ENCODE measurements at places on chromosomes 7 and 10. TPM values are rescaled to one million over a fixed set of nuclear protein-coding genes. Genes with fewer than 3 reads are reported as not detected.

- DNase-seq: peak; percentile 26
Observed at GRCh38 chr10:132306864-132307751, 642 bp downstream of the STK32C start.

DNA sequence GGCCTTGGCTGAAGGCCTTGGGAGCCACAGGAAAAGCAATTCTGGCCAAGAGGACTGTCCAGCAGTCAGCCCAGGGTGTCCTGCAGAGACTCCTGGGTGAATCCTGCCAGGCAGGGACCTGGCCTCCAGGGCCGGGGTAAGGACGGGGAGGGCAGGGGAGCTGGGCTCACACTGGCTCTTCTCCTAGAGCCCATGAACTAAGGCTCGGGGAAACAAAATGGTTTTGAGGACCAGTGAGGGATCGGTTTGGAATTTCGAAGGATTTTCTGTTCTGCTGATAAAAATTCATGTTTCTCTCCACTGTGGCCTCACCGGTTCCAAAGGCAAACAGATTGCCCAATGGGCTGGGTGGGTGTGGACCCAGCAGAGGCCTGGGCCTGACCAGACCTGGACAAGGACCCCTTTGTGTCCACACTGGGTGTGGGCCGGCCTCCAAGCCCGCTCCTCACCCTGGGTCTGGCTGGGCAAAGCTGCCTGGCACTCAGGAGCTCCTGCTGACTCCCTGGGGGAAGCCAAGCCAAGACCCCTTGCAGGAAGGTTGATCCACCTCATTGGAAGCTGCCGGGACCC, 27.3 kb downstream of the FAM20C start:
- no peak for DNase-seq

DNA sequence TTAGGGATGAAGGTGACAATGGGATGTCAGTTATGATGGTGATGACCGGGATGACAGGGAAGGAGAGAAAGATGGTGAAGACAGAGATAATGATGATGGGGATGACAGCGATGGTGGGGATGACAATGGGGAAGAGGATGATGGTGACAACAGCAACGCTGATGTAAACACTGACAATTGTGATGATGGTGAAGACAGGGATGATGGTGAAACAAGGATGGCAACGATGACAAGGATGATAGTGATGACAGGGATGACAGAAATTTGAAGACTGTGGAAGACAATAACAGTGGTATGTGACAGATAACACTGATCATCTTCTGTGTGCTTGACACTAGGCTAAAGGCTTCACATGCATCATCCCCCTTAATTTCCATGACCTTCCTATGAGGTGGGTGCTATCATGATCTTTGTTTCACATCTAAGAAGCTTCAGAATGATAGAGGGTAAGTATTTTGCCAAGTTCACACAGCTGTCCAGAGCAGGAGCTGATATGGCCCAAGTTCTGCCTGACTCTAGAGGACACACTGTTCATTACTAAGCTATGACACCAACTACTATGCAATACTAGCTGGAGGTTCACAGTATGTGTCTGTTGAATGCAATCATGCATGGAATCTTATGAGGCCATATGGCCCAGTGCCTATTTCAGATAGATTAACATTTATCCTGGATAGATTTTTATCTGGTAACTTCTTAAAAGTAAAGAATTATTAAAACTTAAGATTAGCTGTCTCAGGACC, 105.6 kb downstream of the RNLS start:
- DNase-seq: no peak

GRCh38 chr10:113801569-113801968, 50.1 kb downstream of the PLEKHS1 start:
- no peak for DNase-seq

DNA sequence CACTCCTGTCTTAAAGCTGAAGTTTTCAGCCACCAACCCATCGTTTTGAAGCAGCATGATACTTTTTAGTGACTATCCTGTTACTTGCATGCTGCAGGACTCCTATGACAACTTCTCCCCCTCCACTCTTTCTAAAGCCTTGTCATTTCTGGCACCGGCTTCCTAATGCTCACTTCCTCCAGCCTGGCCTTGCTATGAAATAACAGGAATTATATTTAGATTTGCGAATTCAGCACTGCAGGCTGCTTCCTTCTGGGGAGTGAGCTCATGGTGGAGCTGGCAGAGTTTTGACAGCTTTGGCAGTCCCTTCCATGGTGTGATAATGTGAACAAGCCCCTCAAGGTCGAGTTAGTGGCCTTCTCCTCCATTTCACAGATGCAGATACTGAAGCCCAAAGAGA, 13.4 kb downstream of the BLNK start:
- no peak for DNase-seq

DNA sequence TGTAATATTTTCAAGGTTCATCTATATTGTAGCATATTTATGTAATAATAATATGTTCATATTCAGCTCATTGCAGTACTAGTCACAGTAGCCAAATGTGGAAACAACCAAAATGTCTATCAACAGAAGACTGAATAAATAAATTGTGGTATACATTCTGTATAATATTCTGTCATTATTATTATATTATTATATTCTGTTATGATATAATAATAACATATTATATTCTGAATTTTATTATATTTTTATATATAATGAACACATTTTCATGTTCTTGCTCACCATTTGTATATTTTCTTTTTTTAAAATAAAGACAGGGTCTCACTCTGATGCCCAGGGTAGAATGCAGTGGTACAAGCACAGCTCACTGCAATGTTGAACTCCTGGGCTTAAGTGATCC, 91.2 kb upstream of the STARD3NL start:
- DNase-seq: no peak

DNA sequence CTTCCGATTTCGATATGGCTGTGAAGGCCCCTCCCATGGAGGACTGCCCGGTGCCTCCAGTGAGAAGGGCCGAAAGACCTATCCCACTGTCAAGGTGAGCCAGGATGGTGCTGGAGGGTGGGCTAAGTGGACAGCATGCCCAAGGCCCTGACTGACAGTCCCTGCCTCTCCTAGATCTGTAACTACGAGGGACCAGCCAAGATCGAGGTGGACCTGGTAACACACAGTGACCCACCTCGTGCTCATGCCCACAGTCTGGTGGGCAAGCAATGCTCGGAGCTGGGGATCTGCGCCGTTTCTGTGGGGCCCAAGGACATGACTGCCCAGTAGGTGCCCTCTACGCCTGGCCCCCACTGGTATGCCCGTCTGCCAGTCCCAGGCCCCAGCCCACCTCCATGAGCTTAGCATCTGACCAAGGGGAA, 1.2 kb downstream of the NFKB2 start:
- no peak for DNase-seq

DNA sequence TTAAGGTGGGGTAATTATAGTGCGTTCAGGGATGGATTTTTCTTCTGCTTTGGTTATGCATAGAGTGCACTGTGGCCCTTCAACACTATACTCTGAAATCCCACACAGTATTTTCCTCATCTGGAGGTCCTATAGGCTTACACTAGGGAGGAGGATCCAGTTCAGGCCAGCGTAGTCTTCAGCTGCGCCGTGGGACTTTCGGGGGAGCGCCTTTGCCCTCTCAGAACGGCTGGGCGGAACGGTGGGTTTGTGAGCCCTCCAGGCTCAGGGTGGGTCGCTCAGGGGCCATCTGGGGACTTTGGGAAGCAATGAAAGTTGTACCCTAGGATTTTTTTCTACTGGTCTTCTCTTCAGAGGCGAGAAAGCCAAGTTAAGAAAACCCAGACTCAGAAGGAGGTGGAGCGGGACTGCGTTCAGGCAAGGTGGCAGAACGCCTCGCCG, 652 bp upstream of the VPS26A start:
- DNase-seq: no peak

DNA sequence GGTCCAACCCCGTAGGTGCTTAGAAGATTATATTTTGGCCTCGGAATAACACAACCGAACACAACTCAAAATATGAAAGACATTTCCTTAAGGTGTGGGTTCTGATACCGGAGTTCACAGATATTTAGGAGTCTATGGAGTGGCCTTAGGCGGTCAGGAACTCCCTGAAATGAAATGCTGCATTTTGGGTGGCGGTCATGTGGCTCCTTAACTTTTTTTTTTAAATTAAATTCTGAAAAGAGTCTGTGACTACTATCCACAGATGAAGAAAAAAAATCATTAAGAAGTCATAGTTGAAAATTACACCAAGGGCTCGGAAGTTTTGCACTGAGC, 290.9 kb upstream of the NFE2L3 start:
- DNase-seq: no peak

- no peak for DNase-seq
Observed at GRCh38 chr10:110576220-110576619, 8.7 kb downstream of the SMC3 start.

DNA sequence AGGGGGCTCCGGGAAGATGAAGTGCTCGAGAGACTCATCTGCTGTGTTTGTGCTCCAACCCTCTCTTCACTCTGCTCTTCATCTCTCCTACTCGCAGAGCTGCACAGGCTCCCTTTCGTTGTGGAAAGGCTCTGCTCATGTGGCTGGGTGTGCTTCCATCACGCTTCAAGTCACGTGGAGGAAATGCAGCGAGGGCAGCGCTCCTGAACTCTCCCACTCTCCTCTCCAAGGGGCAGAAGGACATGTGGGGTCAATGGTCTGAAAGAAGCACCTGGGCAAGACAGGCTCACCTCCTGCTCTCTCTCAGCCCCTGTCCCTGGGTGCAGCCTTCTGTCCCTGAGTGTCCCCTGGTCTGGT, 72.6 kb downstream of the USP6NL start:
- DNase-seq: no peak

DNA sequence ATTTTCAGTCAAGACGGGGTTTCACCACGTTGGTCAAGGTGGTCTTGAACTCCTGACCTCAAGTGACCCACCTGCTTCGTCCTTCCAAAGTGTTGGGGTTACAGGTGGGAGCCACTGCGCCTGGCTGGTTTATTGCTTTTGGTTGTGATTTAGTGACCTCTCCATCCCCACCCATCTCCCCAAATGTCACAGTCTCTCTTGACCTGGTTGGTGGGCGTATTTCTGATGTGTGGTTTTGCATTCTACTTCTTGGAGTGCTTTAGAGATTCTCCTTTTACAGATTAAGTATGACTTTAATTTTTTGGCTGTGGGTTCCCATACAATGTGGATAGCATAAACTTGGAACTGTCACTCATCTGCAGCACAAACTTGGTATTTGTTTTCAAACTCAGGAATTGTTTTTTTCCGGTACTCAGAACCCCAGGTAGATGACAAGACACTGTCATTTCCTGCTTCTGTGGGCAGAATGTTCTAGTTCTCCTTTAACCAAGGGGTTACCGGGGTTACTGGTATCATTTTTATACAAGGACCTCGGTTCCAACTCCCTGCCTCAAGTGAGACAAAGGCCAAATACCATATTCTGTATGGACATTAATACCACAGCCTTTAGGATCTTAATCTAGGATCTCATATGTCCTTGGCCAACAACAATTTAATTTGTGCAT, 50.5 kb downstream of the MRC1 start:
- DNase-seq: no peak

- no peak for DNase-seq
Observed at GRCh38 chr7:157475601-157476000, 138.8 kb downstream of the DNAJB6 start.

DNA sequence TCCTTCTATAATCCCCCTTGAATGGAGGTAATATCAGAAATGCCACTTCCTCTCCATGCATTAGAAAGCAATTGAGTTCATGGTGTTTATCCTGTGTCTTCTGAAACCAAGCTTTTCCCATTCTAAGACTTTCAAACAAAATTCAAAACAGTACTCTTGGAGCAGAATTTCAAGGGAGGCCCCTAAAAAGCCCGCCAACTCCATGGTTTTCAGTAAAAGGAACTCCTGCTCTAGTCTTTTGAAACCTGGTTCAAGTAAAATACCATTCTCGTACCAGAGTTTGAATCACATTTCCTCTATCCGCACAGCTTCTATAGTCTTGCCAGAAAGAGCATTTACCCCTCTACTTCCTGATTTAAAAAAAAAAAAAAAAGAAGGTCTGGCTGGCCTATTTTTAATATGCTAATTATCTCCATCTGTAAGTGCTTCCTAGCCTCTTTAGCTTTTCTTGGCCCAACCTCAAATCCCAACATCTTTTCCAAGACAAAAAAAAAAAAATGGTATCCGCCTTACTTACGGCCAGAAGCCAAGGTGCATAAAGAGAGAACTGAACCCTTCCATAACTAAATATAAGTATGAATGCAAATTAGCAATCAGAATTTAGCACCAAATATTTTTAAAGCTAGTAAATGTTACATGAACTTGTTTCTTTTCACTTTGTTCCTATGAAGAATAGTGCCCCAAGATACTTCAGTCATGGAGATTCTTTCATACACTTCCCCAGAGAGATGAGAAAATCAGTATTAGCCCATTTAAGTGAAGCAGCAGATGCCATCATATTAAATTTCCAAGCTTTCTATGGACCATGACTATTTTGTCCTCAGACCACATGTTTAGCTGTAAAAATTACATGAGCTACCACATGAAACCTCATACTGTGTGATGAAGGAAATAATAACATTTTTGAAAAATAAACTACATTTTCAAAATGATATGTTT, 199.9 kb upstream of the FAM3C start:
- DNase-seq: no peak

DNA sequence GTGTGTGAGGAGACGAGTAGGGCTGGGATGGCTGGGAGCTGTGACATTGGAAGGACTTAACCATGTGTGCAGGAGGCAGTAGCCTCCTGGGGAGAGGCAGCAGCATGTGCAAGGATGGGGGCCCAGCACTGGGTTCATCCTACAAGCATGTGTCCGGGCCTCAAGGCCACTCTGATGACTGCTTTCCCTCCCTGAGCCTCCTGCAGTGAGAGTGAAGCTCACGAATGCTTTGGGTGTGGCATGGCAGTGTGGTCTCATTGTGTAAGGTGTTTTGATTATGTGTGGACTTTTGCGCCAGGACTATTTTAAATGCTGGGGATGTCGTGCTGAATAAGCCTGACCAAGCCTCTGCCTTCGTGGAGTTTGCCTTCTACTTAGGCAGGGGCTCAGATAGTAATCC, 122.0 kb upstream of the INSYN2A start:
- DNase-seq: no peak

Gene CCAR1
- total RNA-seq: 66.0 TPM

Gene NACAD
- 0.27 TPM for total RNA-seq

Gene SH3PXD2A
- total RNA-seq: 2.7 TPM

Gene FBXL13
- total RNA-seq: 1.3 TPM

Gene CNPY1
- total RNA-seq: not detected

Gene ASZ1
- total RNA-seq: not detected

Gene OR6V1
- total RNA-seq: not detected

Gene DNAJC12
- 1.9 TPM for total RNA-seq

Gene SLF2
- total RNA-seq: 9.2 TPM

Data from hematopoietic multipotent progenitor cell (in vitro differentiated cells).